Hematopoietic multipotent progenitor cell treated with erythropoietin and hydrocortisone succinate and interleukin-3 and kit ligand, for 8 days (in vitro differentiated cells): ENCODE measurements at places on chromosomes 12 and 14.

- DNase-seq: no peak
Measured at GRCh38 chr14:90450667-90451066, 53.8 kb downstream of the CALM1 start.

GRCh38 chr12:95248604-95249360, 31.2 kb downstream of the VEZT start:
- no peak for DNase-seq

GRCh38 chr14:103696466-103697071, 18.7 kb downstream of the XRCC3 start:
- DNase-seq: no peak

- DNase-seq: no peak
Measured at GRCh38 chr12:69044887-69045286, 111.9 kb upstream of the CPM start.
